ENCODE measurements at places on chromosomes 2 and 18.

- DNase-seq: no peak
Observed at GRCh38 chr18:44799907-44800421, 119.3 kb downstream of the SETBP1 start.

GRCh38 chr2:237604960-237605359 lies 14.4 kb upstream of the RAB17 start:
- no peak for DNase-seq

DNA sequence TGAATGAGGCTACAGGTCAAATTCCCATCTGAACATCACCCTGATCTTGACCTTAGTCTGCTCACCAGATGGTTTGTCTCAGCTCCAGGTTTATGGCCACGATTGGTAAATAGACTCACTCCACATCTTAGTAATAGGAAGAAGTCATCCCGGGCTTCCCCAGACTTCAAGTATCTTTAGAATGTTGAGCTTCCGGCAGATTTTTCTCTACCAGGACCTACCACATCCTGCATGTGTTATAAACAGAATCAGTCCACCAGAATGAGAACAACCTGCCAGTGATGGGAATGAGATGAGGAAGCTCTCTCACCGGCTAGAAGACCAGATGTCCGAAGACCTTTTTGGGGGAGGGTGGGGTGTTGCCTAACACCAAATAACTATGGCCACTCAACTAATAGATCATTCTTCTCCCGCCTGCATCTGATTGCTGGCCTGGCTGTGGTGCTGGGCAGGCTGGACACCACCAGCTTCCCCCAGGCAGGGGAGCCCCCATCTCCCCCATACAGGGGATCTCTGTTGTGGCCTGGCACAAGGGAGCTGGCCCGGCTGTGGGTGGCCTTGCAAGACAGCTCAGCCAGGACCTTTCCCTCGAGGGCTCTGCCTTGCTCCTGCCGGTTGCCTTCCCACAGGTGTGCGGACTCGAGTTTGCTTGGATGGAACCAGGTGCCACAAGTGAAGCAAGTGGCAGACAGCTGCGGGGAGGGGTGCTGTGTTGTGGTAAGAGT lies 88.5 kb downstream of the SH3RF3 start:
- no peak for DNase-seq

DNA sequence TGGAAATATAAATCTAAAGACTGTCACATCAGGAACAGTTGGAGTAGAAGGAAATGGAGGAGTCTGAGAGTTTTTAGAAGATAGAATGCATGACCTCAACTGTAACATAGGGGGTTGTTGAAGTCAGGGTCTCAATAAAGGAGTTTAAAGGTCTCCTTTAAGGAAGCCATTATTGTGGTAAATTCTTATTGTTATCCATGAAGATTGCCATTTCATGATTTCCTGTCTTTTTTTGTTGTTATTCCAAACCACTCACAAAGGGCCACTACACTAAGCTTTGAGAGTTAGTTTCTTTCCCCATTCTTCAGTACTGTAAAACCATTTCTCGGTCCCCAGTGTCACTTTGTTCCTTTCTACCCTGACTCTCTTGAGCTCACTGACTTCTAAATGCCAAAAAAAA lies 134.0 kb downstream of the DTNA start:
- DNase-seq: no peak

DNA sequence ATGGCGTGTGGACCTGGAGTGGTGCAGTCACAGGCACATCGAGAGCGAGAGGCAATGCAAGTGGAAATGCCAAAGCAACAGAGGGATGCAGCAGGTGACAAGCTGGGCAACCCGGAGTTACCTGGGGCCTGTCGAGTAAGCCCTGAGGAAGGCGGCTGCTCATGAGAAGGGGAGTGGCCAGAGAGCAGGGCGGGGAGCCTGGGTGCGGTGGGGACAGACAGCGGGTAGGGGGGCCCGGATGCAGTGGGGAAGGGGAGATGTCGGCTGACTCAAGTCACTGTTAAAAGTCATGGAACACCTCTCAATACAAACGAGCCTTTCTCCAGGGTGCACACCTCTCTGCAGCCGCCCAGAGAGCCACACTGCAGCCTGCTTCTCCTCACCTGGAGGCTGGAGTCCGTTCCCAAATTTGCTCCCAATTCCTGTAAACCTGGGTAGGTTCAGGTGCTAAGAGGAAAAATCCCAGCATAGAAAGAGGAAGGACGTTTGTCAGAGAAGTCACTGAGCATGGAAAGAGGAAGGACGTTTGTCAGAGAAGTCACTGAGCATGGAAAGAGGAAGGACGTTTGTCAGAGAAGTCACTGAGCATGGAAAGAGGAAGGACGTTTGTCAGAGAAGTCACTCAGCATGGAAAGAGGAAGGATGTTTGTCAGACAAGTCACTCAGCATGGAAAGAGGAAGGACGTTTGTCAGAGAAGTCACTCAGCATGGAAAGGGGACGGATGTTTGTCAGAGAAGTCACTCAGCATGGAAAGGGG lies 71.7 kb upstream of the TWIST2 start:
- no peak for DNase-seq

- no peak for DNase-seq
Observed at GRCh38 chr2:234444893-234445292, 52.0 kb downstream of the ARL4C start.

- DNase-seq: no peak
Observed at GRCh38 chr2:19099181-19099580, 259.2 kb downstream of the OSR1 start.

- no peak for DNase-seq
Observed at GRCh38 chr2:201448701-201449100, 2.6 kb downstream of the TRAK2 start.

GRCh38 chr18:50057009-50057408 lies 137.9 kb downstream of the MYO5B start:
- DNase-seq: no peak

GRCh38 chr2:236805800-236806531 lies 236.3 kb downstream of the ACKR3 start:
- no peak for DNase-seq

DNA sequence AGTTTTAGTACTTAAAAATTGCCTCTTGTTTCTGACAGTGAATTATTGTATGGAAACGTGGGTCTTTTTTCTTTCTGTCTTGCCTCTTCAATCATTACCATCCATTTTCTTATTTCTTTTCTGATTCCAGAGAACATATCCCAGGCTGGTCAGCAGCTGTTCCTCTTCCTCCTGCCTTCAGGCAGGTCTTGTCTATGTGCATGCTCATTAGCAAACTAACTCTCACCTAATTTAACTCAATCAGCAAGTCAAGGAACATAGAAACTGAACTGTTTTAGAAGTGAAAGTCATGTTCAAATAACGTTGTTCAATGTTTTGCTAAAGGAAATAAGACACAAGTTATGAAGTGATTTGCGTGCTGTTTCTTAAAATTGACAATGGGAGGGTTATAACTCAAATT lies 241.5 kb downstream of the PTGR3 start:
- DNase-seq: no peak

DNA sequence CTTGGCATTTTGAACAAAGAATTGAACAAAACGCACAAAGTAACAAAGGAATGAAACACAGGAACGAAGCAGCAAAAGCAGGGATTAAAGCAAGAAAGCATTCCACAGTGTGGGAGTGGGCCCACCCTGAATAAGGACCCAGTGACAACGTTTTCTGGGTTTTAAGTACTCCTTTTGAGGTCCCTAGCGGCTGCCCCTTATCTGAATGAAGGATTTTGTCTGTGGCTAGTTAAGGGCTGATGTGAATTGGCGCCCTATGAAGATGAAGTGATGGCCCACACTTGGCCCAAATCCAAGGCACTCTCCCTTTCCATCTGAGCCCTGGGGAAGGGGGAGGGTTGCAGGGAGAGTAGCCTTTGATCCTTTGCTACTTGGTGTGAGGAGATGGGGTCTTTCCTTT lies 7.8 kb upstream of the CCDC141 start:
- DNase-seq: no peak

GRCh38 chr2:125935559-125935958 lies 720.4 kb upstream of the GYPC start:
- DNase-seq: no peak

DNA sequence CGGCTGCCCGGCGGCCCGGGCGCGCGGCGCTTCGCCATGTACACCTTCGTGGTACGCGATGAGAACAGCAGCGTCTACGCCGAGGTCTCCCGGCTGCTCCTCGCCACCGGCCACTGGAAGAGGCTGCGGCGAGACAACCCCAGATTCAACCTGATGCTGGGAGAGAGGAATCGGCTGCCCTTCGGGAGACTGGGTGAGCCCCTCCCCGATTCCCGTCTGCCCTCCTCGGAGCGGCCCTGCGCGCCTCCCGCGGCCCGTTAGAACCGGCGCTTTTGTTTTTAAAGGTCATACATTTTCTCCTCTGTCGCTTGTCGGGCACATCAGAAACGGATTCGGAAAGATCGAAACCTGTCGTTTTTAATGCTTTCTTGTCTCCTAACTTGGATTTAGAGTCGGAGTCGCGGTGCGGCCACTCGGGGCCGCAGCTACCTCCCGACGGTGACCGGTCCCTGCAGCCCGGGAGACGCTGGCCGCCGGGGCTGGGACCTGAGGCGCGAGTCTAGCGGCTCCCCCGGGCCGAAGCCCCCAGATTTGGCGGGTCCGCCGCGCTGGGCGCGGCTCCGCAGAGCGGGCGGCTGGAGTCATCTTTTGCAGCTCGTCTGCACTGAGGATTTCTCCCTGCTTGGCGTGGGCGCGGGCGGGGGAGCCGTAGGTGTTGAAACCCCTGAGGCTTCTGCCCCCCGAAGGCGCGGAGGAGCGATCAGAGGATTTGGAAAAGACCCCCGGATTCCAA lies 519 bp downstream of the TTL start:
- no peak for DNase-seq

GRCh38 chr18:12034241-12035100 lies 53.2 kb downstream of the IMPA2 start:
- DNase-seq: no peak

DNA sequence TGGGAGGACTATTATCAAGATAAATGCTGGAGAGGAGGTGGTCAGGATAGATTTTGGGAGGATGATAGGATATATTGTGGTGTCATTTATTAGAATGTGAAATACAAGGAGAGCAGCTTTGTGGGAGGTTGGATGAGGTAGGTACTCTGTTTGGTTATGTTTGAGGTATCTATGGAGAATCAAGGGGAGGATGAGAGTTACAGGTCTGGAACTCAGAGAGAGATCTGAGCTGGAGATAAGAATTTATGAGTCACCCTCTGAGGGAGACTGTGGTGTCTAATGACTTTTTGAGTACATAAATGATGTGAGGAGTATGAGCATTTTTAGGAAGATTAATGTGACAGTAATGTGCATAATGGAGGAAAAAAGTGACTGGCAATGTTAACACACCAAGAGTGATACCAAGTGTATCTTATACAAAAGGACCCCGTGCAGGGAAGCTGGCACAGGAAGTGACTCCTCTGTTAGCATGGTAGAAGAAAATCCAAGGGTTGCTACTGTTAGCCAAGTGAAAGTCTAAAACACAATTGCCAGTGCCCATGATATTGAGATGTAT lies 48.2 kb downstream of the CRIM1 start:
- DNase-seq: no peak

- no peak for DNase-seq
Observed at GRCh38 chr18:25866331-25866730, 224.1 kb downstream of the SS18 start.

GRCh38 chr2:226623587-226624368 lies 175.8 kb downstream of the IRS1 start:
- DNase-seq: no peak

GRCh38 chr2:178530625-178531142 lies 50.4 kb downstream of the PLEKHA3 start:
- DNase-seq: no peak

DNA sequence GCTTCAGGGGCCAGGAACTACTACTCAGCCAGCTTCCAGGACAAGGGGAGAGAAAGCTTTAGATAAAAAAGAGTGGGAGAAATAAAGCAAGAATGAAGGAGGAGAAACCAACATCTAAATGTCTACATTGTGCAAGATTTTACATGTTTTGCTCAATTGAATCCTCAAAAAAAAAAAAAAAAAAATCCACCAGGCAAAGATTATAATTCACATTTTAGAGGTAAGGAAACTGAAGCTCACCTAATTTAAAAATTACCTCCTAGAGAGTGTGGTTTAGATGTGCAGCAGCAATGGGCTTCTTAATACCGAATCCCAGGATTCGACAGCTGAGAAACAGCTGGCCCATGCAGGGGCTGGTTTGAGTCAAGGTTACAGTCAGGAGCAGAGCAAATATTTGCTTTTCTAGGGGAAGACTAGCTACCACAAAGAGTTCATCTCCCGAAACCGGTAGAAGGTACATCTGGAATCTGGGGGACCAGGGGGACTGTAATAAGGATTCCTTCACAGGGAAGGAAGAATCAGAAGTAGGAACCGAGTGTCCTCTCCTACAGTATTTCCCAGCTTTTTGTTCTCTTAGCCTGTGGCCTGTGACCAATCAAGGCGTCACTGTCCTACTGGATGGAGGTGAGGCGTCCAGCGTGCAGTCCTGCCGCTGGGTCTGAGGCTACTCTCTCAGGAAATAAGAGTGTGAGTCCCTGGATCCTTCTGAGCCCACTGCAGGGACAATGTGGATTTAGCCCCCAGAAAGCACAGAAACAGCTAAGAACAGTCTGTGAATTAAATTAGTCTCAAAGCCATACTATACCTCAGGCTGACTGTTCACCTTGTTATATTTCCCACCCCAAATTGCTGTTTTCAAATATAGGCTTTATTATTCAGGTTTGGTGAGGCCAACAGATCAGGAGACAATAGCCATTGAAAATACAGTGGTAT lies 42.3 kb downstream of the IL1R2 start:
- DNase-seq: no peak

- DNase-seq: no peak
Observed at GRCh38 chr2:200477667-200478131, 32.2 kb downstream of the KCTD18 start.

GRCh38 chr2:44191739-44192138 lies 23.1 kb downstream of the PPM1B start:
- no peak for DNase-seq

GRCh38 chr18:13455960-13456481 lies 237.5 kb downstream of the LDLRAD4 start:
- DNase-seq: no peak

DNA sequence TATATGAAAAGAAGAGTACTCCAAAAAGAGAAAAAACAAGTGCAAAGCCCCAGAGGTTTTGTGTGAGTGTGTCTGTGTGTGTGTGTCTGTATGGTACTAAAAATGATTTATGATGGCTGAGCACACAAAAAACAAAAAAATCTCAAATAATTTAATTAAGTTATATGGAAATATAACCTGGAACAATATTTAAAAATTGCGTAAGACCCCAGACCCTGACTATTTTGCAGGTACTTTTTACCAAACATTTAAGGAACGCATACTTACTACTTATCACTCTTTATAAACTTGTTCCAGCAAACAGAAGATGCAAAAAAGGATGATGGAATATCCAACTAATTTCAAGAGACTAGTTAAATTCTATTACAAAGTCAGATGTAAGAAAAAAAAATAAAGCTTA lies 317.4 kb upstream of the KCNH7 start:
- DNase-seq: no peak

DNA sequence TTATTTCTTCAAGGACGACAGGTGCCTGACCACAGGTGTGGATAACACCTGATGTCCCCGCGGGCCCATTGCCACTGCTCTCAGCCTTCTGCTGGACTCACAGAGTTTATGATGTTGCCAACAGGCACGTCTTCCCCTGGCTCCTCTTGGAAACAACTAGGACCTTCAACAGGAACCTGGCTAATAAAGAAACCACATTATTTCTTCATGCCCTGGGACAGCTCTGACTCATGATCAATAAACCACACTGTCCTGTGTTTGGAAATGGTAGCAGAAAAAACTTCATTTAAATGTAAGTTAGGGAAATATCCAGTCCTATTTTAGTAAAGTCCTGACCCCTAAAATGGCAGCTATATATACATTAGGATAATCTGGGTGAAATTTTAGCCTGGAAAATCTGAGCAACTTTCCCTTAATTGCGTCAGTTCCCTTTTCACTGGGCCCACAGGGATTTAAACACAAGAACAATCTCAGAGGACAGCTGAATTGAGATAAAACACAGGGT lies 158.9 kb downstream of the VAPA start:
- DNase-seq: no peak
